ENCODE measurements at places on chromosomes 2 and 18.

DNA sequence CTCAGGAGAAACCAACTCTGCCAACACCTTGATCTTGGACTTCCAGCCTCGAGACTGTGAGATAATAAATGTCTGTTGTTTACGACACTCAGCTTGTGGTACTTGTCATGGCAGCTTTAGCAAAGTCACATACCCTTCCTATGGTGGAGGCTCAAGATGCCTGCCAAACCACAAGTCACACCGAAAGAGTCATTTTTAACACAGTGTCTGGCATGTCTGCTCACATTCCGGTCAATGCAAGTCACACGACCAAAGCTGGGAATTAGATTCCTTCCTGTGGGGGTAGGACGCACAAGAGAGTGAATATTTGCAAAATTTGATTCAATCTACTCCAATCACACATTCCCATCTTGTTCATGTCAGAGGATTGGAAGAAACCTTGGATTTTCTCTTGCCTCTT is 24.6 kb downstream of the KCNE4 start:
- DNase-seq, result no peak

DNA sequence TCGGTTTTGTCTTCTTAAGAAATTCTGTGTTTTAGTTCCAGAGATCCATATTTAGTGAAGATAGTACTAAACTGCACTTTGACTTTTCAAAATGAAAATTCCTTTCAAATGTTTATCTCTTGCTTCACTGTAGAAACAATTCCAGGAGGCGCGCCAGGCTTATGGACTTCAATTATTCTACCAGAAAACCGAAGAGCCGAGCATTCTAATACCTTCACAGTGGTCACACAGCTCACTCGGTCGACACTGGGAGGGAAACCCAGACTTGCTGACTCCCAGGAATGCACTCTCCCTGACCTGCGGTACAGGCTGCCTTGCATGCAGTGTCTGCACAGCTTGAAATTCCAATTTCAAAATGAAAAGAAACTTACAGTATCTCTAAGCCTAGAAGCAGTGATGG is 119.9 kb upstream of the PIEZO2 start:
- no peak for DNase-seq

- DNase-seq, result no peak
Measured at GRCh38 chr2:100292022-100292580, 30.2 kb downstream of the LONRF2 start.

GRCh38 chr18:54031243-54031642 is 193.2 kb downstream of the MBD2 start:
- DNase-seq, result no peak

GRCh38 chr2:41955316-41956043 is 92.3 kb upstream of the PKDCC start:
- DNase-seq, result no peak

- DNase-seq, result no peak
Measured at GRCh38 chr2:163630836-163631235, 105.0 kb downstream of the FIGN start.

GRCh38 chr18:74819433-74820059 is 221.9 kb downstream of the ZNF407 start:
- DNase-seq, result no peak

- peak; percentile 2 for DNase-seq
Measured at GRCh38 chr2:53787614-53788289, 908 bp downstream of the ERLEC1 start.

GRCh38 chr18:75624869-75625268 is 197.4 kb upstream of the SMIM21 start:
- no peak for DNase-seq

DNA sequence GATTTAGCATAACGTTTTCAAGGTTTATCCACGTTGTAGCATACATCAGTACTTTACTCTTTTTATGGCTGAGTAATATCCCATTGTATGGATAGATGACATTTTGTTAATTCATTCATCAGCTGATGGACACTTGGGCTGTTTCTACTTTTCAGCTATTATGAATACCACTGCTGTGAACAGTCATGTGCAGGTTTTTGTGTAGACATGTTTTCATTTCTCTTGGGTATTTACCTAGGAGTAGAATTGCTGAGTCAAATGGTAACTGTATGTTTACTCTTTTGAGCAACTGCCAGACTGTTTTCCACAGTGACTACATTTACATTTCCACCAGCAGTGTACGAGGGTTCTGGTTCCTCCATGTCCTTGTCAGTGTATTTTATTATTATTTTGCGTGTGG is 33.9 kb downstream of the COX7A2L start:
- peak; percentile 55 for DNase-seq

DNA sequence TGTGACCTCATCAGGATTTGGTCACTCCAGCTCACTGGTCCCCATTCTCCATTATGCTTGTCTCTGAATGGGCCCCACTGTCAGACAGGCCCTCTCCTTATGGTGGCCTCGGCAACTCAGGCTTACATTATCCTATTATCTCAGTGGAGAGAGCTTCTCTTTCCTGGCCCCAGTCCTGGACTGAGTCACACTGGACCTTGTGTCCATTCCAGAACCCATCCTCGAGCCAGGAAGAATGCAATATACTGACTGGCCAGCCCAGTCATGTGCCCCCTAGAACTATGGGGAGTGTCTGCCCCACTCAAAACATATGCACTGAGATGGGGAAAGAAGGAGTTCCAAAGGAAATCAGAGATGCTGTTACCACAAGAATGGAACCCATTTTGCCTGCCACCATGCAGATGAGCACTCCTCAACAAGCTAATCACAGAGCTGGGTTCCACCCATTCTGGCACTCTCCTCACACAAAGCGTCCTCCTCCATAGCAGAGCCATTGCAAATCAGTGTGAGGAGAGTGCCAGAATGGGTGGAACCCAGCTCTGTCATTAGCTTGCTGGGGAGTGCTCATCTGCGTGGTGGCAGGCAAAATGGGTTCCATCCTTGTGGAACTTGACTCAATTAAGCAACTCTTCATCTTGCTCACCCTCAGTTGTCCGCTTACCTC is 71.9 kb downstream of the CHRNA1 start:
- DNase-seq, result no peak

- DNase-seq, result no peak
Measured at GRCh38 chr18:56258178-56258577, 380.2 kb downstream of the TXNL1 start.

DNA sequence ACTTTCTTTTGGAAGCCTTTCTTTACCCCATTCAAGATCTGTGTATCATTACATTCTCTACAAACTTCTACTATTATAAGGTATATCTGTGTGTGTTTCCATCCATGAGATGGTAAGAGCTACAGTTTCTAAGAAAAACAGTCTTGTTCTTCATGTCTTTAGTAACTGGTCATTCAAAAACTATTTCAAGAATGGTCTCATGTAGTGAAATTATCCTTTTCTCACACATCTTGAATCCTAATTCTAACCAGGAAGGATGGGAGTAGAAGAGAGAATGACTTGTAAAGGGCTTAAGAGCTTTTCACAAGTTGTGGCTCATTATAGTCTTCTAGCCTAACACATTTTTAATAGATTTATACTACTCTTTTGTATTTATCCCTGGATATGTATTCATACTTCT is 47.3 kb downstream of the ROCK1 start:
- DNase-seq, result no peak

DNA sequence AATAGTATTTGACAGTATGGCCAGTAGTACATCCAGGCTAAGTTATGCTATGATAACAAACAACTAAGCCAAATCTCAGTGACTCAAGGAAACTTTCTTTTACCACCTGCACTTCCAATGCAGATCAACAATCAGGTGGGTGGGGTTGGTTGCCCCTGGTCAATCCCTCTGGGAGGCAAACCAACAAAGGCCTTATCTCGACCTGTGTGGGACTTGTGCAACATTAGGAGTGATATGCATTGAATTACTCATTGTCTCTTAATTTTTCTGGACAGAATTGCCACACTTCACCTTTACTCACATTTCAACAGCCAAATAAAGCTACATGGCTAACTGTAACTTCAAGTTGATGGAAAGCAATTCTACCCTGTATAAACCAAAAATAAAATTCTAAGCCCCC is 1049.3 kb upstream of the CDH2 start:
- DNase-seq, result no peak

GRCh38 chr2:99824758-99825157 is 317.6 kb downstream of the AFF3 start:
- DNase-seq, result no peak

- no peak for DNase-seq
Measured at GRCh38 chr2:153287109-153287801, 191.3 kb downstream of the RPRM start.

DNA sequence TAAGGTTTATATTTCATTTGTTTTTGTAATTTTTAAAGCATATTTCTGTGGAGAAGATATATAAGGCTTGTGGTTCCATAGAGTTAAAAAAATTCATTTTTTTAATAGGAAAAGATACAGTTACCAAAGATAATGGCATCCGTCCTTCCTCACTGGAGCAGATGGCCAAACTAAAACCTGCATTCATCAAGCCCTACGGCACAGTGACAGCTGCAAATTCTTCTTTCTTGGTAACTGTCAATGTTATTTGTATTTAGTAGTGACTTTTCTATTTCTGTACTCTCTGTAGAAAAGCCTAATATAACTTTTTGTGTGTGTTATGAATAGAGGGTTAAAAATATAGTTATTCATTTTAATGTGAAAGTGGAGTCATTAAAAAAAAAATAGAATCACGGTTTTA is 35.1 kb downstream of the HADHB start:
- DNase-seq, result no peak

GRCh38 chr2:60597346-60597745 is 43.9 kb upstream of the BCL11A start:
- no peak for DNase-seq

DNA sequence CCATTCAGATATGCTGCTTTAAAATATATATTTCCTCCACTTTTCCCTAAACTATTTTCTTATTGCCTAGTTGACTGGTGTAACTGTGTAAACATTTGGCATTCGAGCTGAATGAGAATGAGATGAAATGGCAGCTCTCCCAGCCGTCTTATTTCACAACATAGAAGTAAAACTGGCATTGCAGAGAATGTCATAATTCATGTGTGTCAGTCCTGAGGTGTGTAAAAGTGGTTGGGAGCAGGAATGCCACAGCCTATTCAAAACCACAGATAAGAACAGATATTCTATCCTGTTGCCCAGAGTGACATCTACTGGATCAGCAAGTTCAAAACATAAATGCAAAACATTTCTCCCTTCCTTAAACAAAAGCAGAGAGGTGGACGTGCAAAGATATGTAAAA is 565.5 kb upstream of the CHAC2 start:
- peak; percentile 15 for DNase-seq

DNA sequence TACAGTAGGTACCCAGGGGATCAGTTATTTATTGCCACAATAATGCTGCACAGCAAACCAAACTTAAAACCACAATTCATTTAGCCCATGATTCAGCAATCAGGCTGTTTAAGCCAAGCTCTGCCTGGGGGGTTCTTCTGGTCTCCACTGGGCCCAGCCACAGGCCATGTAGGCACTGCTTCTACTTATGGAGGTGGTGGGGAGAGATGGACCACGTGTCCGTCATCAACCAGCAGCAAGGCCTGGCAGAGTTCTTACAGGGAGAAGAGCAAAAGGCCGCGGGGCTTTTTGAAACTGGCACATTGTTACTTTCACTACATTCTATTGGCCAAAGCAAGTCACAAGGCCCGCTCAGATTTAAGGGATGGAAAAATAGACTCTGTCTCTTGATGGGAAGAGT is 76.3 kb upstream of the DAPL1 start:
- DNase-seq, result no peak

GRCh38 chr2:26838121-26838906 is 9.6 kb upstream of the DPYSL5 start:
- DNase-seq, result no peak

DNA sequence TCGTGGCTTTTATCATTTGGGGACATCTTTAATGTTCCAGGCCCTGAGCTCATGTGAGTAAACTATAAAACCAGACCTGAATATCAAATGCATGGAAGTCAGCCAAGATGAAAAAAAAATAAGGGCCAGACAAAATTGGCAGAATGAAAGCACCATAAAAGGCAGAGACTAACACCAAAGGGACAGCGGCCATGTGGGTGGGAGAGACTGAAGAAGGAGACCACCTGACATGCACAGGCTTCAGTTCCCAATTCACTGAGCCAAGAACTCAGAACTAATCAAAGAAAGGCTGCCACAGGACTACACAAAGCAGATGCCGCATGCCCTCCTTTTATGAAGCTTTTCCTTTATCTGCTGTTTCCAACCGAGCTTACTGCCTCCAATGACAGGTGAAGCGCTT is 267.1 kb downstream of the RAD51AP2 start:
- DNase-seq, result no peak

- DNase-seq, result no peak
Measured at GRCh38 chr2:10412380-10412779, 35.7 kb downstream of the ODC1 start.

GRCh38 chr2:158497486-158497885 is 40.7 kb downstream of the PKP4 start:
- DNase-seq, result no peak

- no peak for DNase-seq
Measured at GRCh38 chr2:204129591-204130294, 193.2 kb downstream of the ICOS start.

GRCh38 chr2:122866095-122866494 is 1110.6 kb downstream of the TSN start:
- DNase-seq, result no peak

DNA sequence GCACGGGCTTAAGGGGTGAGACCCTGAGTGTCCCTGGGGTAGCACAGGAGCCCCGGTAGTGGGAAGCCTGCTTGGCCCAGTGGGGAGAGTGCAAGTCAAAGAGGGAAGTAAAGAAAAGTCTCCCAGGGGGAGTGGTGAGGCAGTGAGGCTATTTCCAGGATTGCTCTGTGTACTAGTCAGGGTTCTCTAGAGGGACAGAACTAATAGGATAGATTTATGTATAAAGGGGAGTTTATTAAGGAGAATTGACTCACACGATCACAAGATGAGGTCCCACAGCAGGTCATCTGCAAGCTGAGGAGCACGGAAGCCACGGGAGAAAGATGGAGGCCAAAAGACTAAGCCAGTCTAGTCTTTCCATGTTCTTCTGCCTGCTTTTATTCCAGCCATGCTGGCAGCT is 45.5 kb downstream of the CMPK2 start:
- no peak for DNase-seq

DNA sequence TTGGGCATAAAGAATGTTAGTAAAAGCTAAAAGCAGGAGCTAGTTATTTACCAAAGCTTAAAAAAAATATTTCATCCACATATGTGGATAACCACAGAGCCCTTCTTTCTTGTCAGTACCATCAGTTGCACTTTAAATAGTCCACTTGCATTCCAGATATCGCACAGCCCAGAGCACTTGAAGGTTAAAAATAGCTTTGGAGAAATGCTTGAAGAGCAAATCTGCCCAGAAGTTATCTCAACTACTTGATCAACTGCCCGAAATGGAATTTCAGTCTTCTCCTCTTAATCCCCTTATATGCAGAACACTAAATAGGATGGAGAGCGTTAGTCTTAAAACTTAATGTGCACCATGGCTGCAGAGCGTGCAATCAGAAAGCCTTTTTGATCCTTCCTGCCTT is 148.3 kb downstream of the PLEKHA3 start:
- DNase-seq, result no peak

Measured in NCI-H774 (cell line).